GM12865 (cell line): ENCODE measurements at places on chromosomes 11 and 22.

DNA sequence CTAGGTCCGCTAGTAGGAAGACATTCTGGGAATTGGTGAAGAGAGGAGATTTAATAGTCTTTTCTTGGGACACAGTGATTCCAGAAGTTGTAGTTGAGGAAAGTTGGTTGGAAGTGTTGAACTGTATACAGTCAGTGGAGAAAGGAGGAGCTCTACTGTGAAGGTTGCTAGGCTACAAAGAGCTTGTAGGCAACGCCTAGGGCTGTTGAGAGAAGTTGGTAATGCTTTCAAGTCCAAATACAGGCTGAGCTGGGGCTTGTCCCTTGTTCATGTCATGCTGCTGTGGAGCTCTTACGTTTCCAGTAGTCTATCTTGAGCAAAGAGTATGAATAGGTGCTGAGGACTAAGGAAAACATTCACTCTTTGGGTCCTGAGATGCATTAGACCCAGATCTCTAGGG is 1.1 kb downstream of the TBCEL start:
- DNase-seq = peak; percentile 14

DNA sequence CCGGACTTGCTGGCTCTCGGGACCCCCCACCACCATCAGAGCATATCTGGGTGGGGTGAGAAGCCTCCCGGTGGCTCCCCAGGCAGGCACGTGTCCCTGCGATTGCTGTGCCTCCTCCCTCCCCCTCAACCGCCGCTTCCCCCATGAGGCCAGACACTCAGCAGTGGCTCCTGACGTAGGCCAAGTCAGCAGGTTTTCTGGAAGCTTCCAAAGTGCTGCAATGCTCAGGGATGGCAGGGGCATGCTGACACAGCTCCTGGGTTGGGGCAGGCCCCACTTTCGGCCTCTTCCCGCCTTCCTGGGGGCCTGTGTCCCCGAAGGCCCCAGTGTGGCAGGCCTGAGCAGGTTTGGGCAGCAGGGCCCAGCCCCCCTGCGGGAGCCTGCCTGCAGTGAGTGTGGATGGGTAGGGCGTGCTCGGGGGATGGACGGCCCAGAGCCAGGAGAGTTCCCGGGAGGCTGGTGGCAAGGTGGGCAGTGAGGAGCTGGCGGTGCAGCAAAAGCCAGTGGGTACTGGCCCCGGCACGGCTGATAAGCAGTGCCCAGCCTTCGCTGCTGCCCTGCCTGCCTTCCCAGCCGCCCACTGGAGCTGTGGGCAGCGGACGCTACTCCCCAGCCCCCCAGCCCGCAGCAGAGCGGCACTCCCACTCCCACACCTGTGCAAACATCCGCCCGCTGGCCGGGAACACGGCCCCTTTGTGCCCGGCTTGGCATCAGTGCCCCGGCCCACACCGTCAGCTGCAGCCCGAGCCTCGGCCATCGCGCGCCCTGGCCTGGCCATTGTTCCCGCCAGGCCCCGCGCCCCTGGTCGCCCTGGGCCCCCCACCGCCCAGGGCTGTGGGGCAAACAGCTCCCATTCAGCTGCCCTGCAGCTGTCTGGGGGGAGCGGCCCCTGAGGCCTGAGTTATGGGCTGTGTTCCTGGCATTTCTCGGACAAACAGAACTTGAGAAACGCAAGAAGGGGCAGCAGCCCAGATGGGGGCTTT is 125.0 kb downstream of the KCNQ1OT1 start:
- no peak for DNase-seq

DNA sequence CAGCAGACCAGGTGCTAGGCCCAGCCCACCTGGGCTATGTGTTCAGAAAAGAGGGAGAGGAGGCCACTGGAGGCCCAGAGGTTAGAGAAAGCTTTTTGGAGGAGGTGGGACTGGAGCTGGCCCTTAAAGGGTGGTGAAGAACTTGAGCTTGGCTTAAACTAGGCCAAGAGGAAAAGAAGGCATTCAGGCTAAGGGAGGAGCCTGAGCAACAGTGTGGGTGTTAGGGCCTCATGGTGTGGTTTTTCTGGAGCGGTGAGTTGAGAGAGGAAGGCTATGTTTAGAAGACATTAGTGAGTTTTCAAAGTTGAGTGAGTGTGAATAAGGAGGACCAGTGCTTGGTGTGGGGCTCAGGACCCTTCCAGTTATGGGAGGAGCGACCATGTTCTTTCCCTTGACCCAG is 6.2 kb downstream of the TAF6L start:
- DNase-seq = no peak

DNA sequence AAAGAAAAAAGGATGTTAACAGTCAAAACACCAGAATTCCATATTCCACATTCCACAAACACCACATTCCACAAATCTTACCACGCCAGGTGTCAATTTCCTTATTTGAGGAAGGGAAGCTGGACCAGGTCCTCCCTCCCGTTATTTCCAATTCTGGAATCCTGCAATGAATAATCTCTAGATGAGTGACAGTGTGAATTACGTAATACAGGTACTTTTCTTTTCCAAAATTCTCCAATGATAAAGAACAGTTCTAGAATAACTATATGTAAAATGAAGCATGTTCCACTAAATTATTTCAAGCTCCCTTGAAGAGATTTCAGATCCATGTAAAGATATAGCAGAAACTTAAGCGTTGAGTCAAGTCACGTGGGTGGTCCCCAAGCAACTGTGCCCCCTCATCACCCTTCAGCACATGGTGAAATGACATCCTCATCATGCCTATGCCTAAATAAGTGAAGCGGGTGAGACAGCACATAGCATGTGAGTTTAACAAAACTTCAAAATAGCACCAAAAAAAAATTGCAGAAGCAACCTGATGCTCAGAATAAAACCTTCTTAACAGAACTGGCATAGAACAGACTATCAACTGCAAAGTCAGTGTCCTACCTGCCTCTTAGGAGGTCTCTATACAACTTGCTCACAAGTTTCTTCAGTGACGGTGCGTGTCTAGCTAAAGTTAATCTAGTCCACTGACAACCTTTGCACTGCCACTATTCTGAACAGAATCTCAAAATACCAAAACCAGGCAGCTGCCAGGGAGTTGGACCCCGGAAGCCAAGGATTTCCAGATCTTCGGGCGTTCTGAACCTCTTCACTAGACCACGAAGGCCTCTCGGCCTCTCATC is 876 bp downstream of the NFRKB start:
- peak; percentile 33 for DNase-seq

- peak; percentile 51 for DNase-seq
Observed at GRCh38 chr11:2621894-2622293, 77.9 kb downstream of the KCNQ1OT1 start.

GRCh38 chr22:23070418-23071229 is at the start of gene GNAZ:
GNAZ (plus strand) TSS chr22:23070519; CDS start chr22:23095696, 25,177 bp downstream.
- DNase-seq = no peak

DNA sequence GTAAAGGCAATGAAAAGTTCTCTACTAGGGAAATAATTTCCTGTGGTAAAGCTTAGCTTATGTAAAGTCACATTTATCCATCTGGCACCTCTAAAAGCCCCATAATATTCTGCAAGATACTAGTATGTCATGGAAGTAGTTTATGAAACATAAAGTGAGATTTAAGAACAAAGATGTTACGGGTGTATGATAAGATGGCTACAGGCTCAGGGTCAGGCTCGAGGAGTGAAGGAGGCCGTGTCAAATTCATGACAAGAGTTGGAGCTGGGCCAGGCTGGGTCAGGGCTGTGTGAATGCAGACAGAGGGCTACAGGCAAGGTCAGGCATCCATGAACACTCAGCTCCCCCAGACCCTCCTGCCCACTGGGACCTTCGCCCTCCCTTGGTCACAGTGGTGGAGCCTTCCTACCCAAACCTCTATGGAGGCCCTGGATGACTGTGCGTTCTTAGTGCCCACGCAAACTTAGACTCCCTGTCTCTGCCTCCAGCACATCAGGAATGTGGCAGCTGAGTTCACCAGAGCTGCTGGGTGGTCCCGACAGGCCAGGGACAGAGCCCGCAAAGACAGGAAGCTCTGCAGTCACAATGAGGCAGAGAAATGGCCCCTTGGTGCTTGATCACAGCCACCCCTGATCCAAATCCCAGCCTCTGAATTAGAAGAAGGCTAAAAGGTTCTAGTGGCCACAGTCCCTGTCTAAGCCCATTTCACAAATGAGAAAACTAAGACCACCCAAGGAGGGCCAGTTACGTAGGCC is 14.8 kb downstream of the IGLL5 start:
- no peak for DNase-seq

- peak; percentile 22 for DNase-seq
Observed at GRCh38 chr11:59614277-59615119, 1.1 kb downstream of the OSBP start.

GRCh38 chr22:44719586-44720368 is 17.8 kb downstream of the PRR5 start:
- DNase-seq = no peak

DNA sequence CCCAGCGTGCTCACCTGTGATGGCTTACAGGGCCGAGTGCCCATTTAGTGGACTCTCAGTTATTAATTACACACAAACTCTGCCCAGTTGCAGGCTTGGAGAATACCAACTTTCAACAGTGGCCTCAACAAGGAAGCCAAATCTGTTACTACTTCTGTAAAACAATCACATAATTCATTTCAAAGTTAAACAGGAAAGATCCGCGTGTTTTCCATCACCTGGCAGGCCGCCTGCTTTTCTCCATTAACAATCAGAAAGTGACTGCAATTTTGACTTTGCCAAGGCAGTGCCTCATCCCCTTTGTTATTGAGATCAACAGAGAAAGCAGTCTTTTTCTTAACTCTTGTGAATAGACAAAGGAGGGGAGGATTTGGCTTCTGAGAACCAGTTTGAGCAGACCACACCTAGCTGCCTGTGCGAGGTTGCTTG is 77.7 kb downstream of the BARX2 start:
- DNase-seq = no peak

DNA sequence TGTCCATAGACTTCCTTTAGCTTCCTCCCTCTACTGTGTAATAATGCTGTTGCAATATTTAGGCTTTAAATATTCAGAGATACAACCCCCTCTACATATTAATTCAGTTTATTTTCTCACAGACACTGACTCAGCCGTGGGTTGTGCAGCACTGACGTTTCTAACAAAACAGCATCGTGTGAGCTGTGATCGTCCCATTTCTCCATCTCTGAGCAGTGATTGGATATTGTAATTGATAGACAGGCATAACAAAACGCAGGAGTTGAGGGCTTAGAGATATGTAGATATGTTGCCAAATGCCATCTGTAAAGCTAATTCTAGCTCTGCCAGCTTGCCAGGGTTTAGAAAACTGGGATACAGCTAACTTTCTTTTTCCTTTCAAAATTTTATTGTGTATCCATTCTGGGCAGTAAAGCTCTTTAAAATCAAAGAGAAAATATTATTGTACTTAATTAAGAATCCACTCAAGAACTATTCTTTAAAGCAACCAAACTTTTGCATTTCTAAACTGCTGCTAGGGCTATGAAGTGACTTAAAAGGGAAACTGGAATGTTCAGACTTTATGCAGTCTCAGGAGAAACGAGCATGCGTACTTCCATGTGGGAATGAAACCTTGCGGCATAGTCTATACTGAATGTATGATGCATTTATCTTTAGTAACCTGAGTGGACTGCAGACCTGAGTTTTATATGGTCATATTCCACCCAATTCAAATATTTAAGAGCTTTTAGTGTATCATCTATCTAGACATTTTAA is 22.7 kb downstream of the BTBD10 start:
- DNase-seq = no peak

DNA sequence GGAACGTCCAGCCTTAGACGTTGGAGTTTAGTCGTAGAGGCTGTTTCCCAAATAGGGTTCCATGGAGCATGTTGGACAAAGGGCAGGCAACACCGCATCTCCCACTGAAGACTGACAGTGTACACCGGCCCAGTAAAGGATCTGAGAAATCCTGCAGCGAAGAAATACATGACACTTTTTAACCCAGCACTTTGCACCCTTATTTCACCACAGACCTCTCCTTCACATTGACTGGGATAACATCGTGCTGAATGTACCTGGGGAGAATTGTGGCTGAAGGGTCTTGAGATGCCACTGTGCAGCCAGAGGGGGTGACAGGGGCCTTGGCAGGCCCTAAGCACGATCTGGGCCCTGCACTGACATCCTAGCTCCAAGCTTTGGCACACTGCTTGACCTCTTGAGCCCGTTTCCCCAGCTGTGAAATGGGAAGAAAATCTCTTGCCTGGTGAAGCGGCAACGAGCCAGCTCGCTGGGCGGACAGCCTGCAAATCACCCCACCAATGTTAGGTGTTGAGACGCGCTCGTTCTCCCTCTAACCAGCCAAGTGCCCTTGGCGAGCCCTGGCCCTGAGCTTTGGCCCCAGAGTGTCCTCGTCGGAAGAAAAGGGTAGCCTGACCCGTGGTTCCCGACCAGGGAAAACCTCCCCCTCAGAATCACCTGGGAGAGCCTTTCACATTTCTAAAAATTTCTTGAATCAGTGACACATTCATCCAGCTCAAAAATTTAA is 13.4 kb downstream of the CD5 start:
- DNase-seq = no peak

DNA sequence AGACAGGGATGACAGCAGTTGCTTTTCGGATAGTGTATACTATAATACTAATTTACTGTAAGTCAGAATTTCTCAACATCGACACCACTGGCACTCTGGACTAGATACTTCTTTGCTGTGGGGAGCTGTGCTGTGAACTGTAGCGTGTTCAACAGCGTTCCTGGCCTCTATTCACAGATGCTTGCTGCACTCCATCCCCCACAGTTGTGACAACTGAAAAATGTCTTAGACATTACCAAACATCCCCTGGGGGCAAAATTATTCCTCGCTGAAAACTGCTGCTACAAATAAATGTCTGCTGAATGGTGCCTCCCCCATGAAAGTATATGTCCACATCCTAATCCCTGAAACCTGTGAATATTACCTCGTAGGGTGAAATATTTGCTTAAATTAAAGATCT is 7.5 kb upstream of the SLC15A3 start:
- no peak for DNase-seq

GRCh38 chr11:16881074-16881709 is 133.0 kb downstream of the PLEKHA7 start:
- DNase-seq = peak; percentile 56

- no peak for DNase-seq
Observed at GRCh38 chr22:27433099-27433498, 368.5 kb downstream of the MN1 start.

DNA sequence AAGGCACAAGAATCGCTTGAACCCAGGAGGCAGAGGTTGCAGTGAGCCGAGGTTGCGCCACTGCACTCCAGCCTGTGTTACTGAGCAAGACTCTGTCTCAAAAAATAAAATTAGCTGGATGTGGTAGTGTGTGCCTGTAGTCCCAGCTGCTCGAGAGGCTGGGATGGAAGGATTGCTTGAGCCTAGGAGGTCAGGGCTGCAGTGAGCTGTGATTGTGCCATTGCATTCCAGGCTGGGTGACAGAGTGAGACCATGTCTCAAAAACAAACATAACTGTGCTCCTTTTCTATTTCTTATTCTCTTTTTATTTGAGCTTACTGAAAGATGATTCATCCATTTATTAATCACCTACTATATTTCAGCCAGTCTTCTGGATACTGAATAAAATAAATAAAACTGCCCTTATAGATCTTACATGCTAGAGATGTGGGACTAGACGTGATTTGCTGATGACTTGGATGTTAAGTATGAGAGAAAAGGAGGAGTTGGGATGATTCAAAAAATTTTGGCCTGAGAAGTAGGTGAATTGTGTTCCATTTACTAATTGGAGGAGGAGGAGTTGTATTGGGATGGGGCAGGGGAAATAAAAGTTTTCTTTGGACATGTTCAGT is 18.0 kb downstream of the PAAF1 start:
- DNase-seq = no peak

GRCh38 chr22:25970374-25970911 is 198.8 kb upstream of the SEZ6L start:
- DNase-seq = peak; percentile 24
